ENCODE measurements at places on chromosomes 13 and 19. TPM values are rescaled to one million over a fixed set of nuclear protein-coding genes. Genes with fewer than 3 reads are reported as not detected.

DNA sequence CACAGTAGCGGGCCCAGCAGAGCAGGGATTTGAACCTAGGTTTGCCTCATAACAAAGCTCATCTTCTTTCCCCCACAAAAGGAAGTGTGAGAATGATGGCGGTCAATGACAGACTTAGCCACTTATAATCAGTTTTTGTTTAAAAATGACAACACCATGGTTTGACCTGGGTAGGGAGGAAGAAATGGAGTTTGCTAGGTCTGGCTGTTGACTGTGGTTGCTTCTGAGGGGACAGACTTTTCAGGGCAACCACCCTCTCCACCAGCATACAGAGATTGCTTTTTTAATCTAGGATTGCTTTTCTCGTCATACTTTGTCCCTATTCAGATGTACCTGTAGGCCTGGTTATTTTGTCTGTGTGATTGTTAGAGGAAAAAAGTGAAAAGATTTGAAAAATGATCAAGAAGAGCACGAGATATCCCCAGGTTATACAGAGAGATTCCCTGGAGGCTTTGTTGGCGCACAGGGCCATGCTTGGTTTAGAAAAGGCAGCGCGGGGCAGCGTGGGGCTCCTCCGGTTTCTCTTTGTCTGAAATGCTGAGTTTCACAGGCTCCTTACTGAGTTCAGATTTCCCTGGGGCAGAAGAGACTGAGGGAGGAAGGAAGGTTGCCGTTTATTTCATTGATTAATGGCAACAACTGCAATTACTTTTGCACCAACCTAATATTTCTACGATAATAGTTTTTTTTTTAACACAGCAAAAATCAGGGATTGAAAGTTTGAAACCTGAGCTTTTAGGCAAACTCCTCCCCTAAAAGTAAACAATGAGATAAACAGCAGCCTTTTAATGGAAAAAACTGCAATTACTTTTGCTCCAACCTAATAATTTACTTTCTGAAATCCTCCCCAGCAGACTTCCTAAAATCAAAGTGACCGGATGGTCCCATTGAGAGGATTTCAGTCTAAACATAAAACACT, 97.0 kb upstream of the RNF113B start:
- DNase-seq: no peak

GRCh38 chr13:22077764-22078163, 406.9 kb downstream of the FGF9 start:
- no peak for DNase-seq

- DNase-seq: no peak
Observed at GRCh38 chr13:80161896-80162295, 179.0 kb downstream of the SPRY2 start.

DNA sequence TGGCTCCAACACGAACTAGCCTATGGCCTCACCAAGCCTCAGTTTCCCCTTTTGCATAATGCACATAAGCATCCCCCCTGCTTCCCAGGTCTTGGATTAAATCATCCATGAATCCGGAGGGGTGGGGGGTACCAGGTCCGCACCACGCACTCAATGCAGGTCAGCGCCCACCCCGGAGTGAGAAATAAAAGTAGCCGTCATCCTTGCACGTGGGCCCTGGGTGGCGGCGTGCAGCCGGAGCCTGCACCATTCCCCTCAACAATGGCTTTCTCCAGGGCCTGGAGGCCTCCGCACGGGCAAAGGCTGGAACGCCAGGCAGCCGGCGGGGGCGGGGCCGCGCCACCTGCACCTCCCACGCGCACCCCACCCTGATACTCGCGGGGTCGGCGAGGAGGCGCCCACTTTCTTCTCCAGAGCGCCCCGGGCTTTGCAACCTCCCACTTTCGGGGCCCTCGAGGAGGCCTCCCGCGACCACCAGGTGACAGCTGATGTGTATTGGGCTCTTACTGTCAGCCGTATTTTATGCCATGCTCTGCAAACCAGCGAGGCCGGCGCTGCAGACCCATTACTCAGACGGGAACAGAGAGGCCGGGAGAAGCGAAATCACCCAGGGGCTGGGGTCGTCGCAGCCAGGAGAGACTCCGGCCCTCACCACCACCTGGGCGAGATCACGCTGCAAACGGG, 767 bp upstream of the GADD45B start:
- peak; percentile 80 for DNase-seq

GRCh38 chr13:21046203-21046602, 15.2 kb downstream of the LATS2 start:
- no peak for DNase-seq

DNA sequence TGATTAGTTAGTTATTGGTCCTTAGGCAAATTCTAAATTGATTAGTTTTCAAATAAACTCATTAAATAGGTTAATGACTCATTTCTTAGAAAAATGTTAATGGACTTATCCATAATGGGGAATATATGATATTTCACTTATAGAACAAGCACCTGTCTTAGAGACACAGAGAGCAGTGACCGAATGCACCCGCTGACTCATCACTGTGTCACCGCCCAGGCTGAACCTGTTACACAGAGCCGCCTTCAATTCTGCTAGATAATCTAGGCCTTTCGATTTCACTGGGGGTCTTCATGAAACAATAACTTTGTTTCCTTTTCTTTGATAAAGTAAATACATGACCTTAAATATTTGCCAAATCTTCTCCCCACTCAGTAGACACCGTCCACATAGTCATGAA, 13.1 kb downstream of the IRS2 start:
- DNase-seq: no peak

DNA sequence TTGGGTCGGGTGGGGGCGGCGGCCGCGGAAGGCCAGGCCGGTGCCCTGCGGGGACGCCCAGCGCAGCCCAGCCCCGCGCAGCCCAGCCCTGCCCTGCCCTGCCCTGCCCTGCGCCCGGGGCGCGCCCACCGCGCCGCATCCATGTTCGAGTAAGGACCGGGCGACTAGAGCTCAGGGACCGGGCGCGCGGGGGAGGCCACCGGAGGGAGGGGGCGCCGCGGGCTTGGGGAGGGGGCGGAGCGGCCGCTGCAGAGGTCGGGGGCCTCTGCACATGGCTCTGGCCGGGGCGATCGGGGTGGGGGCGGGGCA, 169 bp downstream of the GRAMD1A start:
- DNase-seq: no peak

DNA sequence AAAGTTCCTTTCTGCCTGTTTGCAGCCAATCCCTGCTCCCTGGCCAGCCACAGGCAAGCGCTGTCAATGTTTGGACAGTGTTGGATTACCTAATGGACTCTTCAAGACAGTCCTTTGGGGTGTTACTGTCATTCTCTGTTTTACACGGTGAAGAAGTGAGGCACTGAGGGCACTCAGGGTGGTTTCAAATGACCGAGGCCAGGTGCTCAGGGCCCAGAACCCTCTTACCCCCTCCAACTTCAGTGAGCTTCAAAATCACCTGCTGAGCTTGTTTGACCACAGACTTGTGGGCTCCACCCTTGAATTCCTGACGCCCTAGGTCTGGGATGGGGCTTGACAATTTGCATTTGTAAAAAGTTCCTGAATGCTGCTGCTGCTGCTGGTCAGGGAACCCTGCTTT, 97.9 kb downstream of the GGACT start:
- no peak for DNase-seq

- DNase-seq: peak; percentile 22
Observed at GRCh38 chr19:18895038-18895823, 727 bp downstream of the CERS1 start.

- no peak for DNase-seq
Observed at GRCh38 chr19:51468545-51468920, 9.8 kb upstream of the CEACAM18 start.

DNA sequence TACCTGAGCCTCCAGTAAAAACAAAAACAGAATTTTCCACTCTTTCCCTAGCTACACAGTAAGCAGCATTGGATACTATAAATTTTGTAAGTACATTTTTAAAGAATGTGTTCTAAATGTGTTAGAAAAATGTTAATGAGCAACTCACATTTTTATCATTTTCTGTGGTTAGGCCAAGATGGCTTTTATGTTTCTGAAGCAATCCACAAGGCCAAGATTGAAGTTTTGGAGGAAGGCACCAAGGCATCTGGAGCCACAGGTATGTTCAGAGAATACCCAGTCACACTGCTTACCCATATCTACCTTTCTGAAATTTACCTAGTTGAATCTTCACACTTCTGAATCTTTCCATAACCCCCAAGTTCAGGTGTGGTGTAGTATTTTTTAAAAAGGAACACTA, 21.6 kb downstream of the SERPINE3 start:
- DNase-seq: no peak

- no peak for DNase-seq
Observed at GRCh38 chr13:24148414-24149235, 11.9 kb upstream of the SPATA13 start.

DNA sequence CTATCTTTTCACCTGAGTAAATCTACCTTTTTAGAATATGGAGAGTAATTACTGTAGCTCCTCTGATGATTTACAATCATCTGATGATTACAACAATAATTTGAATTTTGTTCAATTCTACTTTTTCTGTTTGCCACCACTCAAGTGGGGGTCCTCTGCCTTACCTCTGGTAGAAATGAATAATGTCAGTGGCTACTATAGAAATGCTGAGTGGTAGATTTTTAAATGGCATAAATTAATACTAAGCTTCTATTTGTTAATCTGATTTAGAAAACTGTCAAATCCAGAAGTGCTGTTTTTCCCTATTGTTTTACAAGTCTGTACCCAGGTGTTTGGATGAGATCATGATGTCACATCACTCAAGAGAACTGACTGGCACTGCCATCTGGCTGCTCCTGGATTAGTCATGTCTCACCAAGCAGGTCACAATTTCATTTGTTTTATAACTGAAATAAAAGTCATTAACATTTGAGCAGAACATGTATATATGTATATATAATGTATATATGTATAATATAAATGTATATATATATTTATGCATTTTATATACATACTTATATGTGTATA, 494.8 kb downstream of the TBC1D4 start:
- DNase-seq: no peak

- DNase-seq: no peak
Observed at GRCh38 chr13:75960538-75960994, 324.4 kb downstream of the LMO7 start.

- DNase-seq: no peak
Observed at GRCh38 chr13:31310356-31310755, 110.6 kb downstream of the B3GLCT start.

GRCh38 chr13:26973946-26974345, 197.7 kb downstream of the USP12 start:
- no peak for DNase-seq

DNA sequence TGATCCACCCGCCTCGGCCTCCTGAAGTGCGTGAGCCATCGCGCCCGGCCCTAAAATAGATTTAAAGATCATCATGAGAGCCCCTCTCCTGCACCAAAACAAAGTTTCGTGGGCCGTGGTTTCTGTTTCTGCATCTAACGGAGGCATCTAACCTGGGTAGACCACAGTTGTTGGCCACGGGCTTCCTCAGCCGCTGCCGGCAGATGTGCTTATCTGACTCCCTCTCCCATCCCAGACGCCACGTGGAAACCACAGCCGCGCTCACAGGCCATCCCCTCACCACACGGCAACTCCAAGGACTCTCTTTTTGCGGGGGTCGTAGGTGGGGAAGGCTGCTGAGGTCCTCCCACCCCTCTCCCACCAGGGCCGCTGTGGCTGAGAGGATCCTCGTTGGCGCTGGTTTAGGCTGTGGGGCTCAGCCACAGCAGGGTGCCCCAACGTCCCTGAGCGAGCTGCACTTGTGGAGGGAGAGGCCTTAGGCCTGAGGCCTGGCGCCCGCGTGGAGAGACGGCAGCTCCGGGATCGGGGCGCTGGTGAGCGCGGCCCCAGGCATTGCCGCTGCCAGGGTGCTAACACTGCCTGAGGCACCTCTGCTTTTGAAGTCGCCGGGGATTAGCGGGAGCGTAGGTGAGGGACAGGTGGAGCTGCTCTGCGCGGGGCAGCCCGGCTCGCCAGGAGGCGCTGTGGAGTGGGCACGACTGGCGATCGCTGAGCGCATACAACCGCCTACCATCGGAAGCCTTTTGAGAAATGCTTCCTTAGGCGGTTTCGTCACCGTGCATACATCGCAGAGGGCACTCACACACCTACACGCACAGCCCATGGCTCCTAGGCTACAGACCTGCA, 8.9 kb downstream of the ZSCAN1 start:
- DNase-seq: no peak

The KCTD15 gene
- total RNA-seq: 8.0 TPM

The ZNF738 gene
- total RNA-seq: 5.5 TPM

The GAPDHS gene
- total RNA-seq: not detected

The ZNF844 gene
- total RNA-seq: 17.1 TPM

The SCN1B gene
- total RNA-seq: 8.8 TPM

The MBD3L2 gene
- not detected for total RNA-seq

The SKA3 gene
- total RNA-seq: 7.2 TPM

The PALM gene
- 58.4 TPM for total RNA-seq

The COL4A2 gene
- total RNA-seq: 74.2 TPM

The ARHGAP45 gene
- 64.3 TPM for total RNA-seq

The ZNF329 gene
- 10.3 TPM for total RNA-seq

The PCDH17 gene
- 4.8 TPM for total RNA-seq

The PBX4 gene
- 4.6 TPM for total RNA-seq

The KIR2DL1 gene
- total RNA-seq: not detected

The LILRA5 gene
- total RNA-seq: 1.8 TPM

Data from mucosa of descending colon (tissue), 3 donors.